Mesenchymal stem cell (in vitro differentiated cells and primary cell): ENCODE measurements at places on chromosomes 1 and 21.

- no peak overlapping the region for H3K27ac ChIP-seq
- H3K27me3 ChIP-seq: no peaks in the 10 kb centered on the region
- H3K36me3 ChIP-seq: peaks cover 3% of the 10 kb centered on the region
Measured at GRCh38 chr21:41211060-41211805, 43.3 kb downstream of the BACE2 start.

GRCh38 chr1:34306568-34306967 is 129.9 kb downstream of the C1orf94 start:
- no peaks in the 10 kb centered on the region for H3K27me3 ChIP-seq
- no peak for DNase-seq
- H3K4me3 ChIP-seq: no peak overlapping the region
- no peaks in the 10 kb centered on the region for H3K4me1 ChIP-seq

- peaks cover 3% of the 10 kb centered on the region for H3K36me3 ChIP-seq
- H3K27ac ChIP-seq: no peak overlapping the region
- DNase-seq: peak; percentile 10
- H3K4me1 ChIP-seq: no peaks in the 10 kb centered on the region
Measured at GRCh38 chr1:174243451-174244000, 84.2 kb downstream of the RABGAP1L start.

- DNase-seq: no peak
- H3K4me1 ChIP-seq: no peaks in the 10 kb centered on the region
- H3K4me3 ChIP-seq: no peak overlapping the region
- no peaks in the 10 kb centered on the region for H3K36me3 ChIP-seq
- H3K27ac ChIP-seq: no peak overlapping the region
Measured at GRCh38 chr1:206578068-206578977, 33.9 kb downstream of the EIF2D start.

GRCh38 chr1:152165286-152166077 is 6.5 kb upstream of the RPTN start:
- H3K36me3 ChIP-seq: no peaks in the 10 kb centered on the region
- H3K4me1 ChIP-seq: peaks cover 10% of the 10 kb centered on the region
- H3K27me3 ChIP-seq: peaks cover 14% of the 10 kb centered on the region
- H3K4me3 ChIP-seq: no peak overlapping the region
- H3K27ac ChIP-seq: no peak overlapping the region
- no peak for DNase-seq

- no peak overlapping the region for H3K27ac ChIP-seq
- H3K27me3 ChIP-seq: no peaks in the 10 kb centered on the region
- no peaks in the 10 kb centered on the region for H3K4me1 ChIP-seq
- no peak overlapping the region for H3K4me3 ChIP-seq
Measured at GRCh38 chr21:29419422-29419821, 120.7 kb downstream of the BACH1 start.

DNA sequence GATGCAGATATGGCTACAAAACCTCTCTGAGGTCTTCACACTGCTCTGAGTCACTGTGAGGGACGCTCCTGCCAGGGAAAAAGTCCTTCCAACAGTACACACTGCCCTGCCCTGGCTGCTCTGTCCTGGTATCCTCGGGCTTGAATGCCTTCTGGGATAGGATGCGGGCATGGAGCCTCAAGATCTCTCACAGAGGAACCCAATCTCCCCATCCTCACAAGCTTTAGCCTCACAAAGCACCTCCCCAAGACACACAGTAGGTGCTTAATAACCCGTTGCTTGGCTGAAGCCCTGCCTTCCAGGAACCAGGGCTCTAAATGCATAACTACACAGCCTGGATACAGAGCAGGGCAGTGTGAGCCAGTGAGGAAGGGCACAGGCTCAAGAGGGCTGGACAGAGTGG is 9.2 kb downstream of the RAP1GAP start:
- H3K36me3 ChIP-seq: no peaks in the 10 kb centered on the region
- H3K27ac ChIP-seq: no peak overlapping the region
- H3K27me3 ChIP-seq: peaks cover 61% of the 10 kb centered on the region
- DNase-seq: no peak
- H3K4me3 ChIP-seq: no peak overlapping the region

DNA sequence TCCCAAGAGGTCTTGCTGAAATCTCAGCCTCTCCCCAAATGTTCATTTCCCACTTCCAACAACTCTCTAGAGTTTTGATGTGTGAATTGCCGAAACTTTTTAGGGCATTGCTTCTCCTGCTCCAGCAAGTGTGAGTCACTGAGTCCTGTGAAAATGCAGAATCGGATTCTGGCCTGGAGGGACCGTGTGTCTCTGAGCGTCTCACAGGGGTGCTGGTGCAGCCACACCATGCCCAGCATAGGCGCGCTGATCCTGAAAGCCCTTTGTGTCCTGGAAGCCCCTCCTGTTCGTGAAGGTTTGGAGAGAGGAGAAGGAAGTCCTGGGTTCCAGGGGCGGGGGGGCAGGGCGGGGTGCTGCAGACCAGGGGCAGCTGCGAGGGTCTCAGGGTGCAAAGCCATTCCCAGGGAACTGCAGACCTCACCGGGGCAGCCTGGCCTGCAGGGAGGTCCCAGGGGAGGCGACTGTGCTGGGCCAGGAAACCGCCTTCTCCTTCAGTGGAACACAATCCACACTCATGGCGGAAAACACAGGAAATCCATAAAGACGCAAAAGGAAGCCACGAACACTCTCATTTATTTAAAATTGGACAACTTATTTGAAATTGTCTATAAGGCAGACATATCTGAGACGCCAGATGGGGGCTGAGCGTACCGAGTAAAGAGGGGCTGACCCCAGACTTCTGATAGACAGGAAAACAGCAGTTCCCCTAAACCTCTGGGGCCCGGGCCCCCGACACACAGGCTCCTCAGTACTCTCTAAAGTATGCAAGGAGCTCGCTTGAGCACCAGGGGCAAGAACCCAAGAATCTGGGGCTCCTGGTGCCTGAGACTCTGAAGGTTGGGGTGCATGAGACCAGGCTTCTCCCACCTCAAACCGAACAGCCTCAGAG is 43.5 kb upstream of the ADARB1 start:
- peak overlapping the region; percentile 3 for H3K27ac ChIP-seq
- H3K36me3 ChIP-seq: no peaks in the 10 kb centered on the region
- no peaks in the 10 kb centered on the region for H3K27me3 ChIP-seq
- H3K4me3 ChIP-seq: peak overlapping the region; percentile 64
- H3K4me1 ChIP-seq: peaks cover 46% of the 10 kb centered on the region
- DNase-seq: peak; percentile 20

DNA sequence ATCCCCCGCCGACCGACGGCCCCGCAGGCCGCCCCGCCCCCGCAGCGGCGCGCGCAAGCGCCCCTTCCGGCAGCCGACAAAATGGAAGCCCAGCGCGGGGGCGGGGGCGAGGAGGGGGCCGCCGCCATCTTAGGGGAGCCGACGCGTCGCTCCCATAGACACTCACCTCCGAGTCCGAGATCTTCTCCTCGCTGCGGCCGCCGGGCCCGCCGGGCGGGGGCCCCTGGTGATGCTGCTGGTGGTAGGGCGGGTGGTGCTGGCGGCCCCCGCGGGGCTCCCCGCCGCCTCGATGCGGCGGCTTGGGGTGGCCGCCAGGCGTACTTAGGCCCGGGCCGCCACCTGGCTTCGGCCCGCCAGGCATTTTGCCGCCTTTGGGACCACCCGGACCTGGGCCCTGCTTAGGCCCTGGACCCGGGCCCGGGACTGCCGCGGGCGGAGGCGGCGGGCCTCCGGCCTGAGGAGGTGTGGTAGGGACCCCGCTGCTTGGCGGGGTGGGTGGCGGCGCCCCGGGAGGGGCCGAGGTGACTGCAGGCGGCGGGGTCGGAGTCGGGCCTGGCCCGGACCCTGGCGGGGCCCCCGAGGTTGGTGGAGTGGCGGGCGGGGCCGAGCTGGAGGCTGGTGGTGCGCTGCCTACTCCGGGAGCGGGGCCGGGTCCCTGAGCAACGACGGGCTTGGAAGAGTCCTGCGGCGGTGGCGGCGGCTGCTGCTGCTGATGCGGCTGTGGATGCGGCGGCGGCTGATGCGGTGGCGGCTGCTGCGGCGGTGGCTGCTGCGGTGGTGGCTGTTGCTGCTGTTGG is 691 bp downstream of the SFPQ start:
- no peak overlapping the region for H3K27ac ChIP-seq
- H3K4me1 ChIP-seq: peaks cover 12% of the 10 kb centered on the region
- no peaks in the 10 kb centered on the region for H3K27me3 ChIP-seq
- peaks cover 16% of the 10 kb centered on the region for H3K36me3 ChIP-seq
- H3K4me3 ChIP-seq: peak overlapping the region; percentile 99
- peak; percentile 79 for DNase-seq

DNA sequence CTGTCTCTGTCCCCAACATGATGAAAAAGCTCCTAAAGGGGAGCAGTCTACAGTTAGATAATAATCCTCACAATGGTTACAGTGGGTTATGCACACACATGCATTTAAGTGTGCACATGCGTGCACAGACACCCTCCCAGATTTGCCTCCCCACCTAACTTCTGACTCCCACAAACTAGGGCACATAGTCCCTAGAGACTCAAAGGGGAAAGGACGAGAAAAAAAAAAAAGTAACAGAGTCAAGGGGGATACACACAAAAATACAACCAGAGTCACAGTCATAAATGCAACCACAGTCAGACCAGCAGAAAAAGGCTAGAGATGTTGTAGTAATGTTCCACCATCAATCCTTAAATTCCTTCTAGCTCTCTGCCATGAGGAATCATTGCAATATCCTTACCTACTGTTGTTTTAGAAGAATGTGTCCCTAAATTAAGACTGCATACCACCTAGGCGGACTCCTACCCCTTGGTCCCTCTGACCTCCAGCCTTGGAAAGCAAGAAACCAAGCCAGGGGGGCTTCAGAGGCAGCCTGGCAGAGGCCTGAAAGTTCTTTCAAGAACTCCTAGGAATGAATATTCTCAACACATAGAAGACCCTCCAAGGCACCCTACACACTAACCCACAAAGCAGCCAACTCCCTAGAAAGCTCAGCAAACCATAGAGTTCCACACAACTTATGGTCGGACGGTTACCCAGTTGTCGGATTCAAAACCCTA is 1.3 kb downstream of the CRTC2 start:
- H3K27ac ChIP-seq: peak overlapping the region; percentile 57
- H3K4me3 ChIP-seq: peak overlapping the region; percentile 88
- H3K4me1 ChIP-seq: peaks cover 17% of the 10 kb centered on the region
- no peak for DNase-seq
- H3K36me3 ChIP-seq: peaks cover 47% of the 10 kb centered on the region
